ENCODE measurements at places on chromosomes 1 and 21. TPM values are rescaled to one million over a fixed set of nuclear protein-coding genes. Genes with fewer than 3 reads are reported as not detected.

Gene OBSCN
- 0.20 TPM for total RNA-seq

DNA sequence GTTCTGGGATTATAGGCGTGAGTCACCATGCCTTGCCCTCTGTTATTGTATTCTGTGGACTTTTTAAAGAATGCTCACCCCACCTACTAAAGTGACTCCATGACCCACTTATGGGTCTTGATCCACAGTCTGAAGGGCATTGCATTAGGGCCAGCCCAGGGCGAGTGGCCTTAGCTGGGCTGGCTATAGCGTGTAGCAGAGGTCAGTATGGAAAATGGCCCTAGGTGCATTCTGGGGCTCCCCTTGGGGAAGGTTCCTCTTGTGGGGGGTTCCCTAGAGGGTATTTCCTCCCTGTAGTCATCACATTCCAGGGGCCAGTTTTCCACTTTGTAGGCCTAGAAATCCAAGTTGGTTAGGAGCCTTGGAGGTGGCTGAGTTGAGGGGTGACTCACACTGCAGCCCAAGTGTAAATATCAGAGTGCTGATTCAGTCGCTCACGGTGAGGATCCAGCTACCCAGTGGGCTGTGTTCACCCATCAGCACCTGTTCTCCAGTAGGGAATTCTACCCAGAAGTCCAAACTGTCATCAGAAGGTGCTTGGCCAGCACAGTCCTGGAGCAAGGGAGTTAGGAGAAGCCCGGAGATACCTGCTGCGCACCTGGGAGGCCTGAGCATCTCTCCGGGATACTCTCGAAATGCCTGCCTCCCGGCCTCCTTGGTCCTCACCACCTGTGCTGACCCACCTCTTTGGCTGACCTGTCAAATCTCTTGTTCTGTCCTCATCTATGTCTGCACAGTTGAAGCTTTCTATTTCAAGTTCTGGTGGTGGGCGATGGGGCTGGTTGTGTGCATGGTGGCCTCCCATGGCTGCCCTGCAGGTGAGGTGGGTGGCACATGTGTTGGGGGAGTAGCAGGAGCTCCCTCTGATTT lies 52.2 kb downstream of the NENF start:
- no peak overlapping the region for H3K27ac ChIP-seq
- no peaks in the 10 kb centered on the region for H3K27me3 ChIP-seq
- peaks cover 27% of the 10 kb centered on the region for H3K4me1 ChIP-seq
- peak; percentile 11 for DNase-seq
- no peaks in the 10 kb centered on the region for H3K36me3 ChIP-seq
- no peak overlapping the region for H3K4me3 ChIP-seq

GRCh38 chr1:186055846-186056245 lies 319.2 kb downstream of the TPR start:
- no peaks in the 10 kb centered on the region for H3K27me3 ChIP-seq
- DNase-seq = no peak
- H3K4me3 ChIP-seq = no peak overlapping the region
- no peaks in the 10 kb centered on the region for H3K36me3 ChIP-seq
- H3K4me1 ChIP-seq = no peaks in the 10 kb centered on the region

DNA sequence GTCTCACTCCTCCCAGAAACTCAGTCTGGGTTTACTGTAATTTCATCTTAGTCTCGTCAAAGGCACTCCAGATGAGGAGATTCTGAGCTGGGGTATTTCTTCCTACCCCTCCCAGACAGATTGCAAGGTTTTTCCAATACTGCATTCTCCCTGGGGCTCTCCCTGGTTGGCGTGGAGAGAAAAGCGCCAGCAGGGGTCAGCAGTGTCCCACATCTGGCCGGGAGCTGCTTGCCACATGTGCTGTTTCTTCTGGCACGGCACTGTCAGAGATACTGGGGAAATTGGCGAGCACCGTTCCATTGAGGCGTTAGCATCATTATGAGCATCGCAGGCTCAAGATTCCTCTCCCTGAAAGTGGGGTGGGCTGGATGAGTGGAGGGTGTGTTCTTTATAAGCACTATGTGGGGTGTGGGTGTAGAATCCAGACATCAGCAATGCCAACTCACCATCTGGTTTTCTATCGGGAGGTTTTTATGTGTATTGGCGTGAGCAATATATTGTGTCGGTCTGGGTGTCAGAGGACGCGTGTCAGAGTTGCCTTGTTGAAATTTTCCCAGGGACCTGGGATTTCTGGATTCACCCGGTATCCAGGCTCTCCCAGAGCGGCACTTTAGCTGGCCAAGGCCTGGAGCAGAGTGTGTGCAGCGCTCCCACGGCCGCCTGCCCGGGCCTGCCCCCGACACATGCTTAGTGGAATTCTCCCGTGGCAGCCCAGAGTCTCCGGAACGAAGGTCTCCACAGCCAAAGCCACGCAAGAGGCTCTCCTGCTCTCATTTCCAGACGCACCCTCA lies 8.0 kb upstream of the NAV1 start:
- H3K4me1 ChIP-seq = no peaks in the 10 kb centered on the region
- H3K36me3 ChIP-seq = no peaks in the 10 kb centered on the region
- H3K27me3 ChIP-seq = peaks cover 5% of the 10 kb centered on the region
